Nephron progenitor cell (in vitro differentiated cells): ENCODE measurements at places on chromosomes 2 and 18.
A peak's percentile ranks its signal among the peaks of the same experiment; 100 is the strongest.

GRCh38 chr2:144426981-144427479 is 92.9 kb downstream of the ZEB2 start:
- DNase-seq = no peak

GRCh38 chr2:73985308-73986084 is 786 bp downstream of the TET3 start:
- DNase-seq = peak; percentile 59

- no peak for DNase-seq
Observed at GRCh38 chr2:108412995-108413710, 35.4 kb downstream of the SULT1C4 start.

- DNase-seq = no peak
Observed at GRCh38 chr2:56372071-56372656, 188.4 kb downstream of the CCDC85A start.

DNA sequence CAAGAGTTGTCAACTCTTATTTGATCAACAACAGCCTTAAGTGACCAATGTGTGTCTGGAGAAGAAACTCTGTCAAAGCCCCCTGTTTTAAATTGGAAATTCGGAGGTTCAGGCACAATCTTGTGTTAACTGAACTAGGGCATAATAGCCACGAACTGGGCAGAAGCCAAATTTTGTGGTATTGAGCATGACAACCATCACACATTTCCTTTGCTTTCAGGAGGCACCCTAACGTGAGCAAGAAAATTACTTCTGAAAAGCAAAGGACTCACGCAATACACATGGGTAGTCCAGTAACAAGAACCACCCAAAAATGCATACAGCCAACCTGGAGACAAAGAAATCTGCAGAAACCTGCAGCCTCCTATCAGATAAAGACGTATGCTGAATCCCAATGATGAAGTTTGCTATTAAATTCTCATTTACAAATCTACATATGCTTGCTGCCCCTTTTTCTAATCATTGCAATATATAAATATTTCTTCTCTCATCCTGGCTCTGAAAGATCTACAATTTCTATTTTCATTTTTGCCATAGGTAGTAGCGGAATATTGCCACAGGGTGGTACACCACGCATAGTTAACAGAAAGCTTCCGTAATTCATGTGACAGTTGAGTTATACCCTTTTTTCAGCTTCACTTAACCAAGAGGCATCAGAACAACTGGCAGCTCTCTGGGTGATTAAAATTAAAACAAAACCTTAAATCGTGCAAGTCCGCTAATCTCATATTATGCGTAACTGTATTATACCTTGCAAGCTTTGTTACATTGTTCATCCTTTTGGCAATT is 495.8 kb downstream of the NRXN1 start:
- DNase-seq = peak; percentile 12

DNA sequence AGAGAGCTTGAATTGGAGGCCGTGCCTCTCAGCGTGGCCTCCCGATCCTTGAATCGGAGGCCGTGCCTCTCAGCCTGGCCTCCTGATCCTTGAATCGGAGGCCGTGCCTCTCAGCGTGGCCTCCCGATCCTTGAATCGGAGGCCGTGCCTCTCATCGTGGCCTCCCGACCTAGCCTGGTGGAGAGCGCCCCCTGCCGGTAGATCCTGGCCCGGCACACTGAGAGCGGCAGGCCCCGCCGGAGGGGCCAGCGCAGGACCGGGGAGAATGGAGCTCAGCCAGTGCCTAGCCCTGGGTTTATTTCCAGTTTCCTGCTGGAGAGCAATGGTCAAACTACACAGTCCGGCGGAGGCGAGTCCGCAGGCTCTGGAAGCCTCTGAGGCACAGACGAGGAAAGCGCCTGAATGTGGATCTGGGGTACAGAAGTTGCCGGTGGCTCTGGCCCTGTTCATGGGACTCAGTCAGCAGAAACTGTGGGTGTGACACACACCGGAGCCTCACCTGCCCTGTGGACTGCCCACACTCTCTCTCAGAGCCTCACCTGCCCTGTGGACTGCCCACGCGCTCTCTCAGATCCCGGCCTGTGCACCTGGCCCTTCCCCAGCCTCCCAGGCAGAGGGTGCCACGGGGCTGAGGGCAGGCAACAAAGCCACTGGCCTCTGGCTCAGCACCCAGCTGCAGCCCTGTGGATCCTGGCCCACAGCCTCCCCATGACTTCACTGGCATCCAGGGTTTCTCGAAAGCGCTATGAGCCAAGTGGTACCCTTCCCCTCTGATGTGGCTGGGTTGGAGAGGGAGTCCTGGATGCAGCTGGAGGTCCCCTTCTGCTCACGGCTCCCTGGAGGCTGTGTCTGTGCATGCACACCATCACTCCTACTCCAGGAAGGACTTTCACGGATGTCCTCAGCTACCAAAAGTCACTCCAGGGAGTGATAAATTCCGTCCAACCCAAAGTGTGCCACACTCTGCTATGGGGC is 1.5 kb downstream of the IL36B start:
- DNase-seq = no peak
